Stimulated activated CD4-positive, alpha-beta T cell treated with anti-CD3 and anti-CD28 coated beads, TNF-alpha, amount 100 ng/mL, for 1 hour (primary cell): ENCODE measurements at places on chromosomes 2 and 18.

DNA sequence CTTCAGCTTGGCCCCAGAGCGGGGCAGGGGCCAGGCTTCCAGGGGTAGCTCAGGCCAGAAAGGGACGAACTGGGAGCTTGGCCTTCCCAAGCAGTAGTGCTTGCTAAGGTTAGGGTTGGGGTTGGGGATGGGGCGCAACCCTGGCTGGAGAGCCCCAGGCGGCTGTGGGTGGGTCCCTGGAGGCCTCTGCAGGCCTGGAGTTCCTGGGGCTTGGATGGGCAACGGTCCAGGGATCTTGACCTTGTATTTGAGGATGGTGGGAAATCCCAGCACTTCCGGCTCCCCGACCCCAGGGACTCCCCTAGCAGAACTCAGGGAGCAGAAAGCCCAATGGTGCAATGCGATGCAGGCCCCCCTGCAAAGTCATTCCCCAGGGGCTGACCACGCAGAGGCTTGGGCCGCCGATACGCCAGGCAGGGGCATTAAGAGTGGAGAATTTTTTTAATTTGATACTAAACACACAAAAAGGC, 12.6 kb upstream of the MLPH start:
- DNase-seq: no peak

DNA sequence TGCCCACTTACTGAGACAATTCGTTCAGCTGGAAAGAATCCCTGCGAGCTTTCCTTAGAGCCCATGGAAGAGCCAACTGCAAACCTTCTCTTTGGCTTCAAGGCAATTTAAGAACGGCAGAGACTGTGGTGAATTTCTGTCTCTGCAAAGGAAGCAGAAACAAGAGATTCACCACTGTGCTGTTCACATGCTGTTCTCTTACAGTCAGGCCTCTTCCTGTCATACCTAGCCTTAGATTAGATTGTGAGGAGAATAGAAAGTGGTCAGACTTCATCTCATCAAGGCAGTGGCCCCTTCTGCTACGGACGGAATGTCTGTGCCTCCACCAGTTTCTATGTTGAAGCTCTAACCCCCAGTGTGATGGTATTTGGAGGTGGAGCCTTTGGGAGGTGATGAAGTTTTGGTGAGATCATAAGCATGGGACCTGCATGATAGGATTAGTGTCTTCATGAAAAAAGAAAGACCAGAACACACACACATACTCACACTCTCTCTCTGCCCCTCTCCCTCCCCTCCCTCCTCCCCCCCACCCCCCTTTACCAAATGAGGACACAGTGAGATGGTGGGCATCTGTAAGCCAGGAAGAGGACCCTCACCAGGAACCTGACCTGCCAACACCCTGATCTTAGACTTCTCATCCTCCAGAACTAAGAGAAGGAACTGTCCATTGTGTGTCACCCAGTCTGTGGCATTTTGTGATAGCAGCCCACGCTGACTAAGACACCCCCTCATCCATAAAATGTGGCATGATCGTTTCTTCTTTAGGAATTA, 45.6 kb upstream of the NRP2 start:
- no peak for DNase-seq

DNA sequence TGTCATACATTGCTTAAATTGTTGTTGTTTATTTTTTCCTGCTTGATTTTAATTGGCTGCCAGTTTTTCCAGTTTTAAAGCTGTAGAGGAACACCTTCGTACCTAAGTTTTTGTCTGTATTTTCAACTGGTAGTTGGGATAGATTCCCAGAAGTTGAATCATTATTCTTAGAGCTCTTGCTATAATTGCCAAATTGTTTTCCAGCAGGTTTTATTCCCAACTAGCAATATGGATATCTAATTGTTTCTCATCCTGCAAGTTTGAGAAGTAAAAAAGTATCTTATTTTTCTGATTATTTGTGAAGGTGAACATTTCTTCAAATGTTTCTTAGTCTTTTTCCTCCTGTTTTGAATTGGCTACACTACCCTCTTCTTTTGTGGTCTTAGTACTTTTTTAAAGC, 6.7 kb downstream of the SMARCAL1 start:
- no peak for DNase-seq

DNA sequence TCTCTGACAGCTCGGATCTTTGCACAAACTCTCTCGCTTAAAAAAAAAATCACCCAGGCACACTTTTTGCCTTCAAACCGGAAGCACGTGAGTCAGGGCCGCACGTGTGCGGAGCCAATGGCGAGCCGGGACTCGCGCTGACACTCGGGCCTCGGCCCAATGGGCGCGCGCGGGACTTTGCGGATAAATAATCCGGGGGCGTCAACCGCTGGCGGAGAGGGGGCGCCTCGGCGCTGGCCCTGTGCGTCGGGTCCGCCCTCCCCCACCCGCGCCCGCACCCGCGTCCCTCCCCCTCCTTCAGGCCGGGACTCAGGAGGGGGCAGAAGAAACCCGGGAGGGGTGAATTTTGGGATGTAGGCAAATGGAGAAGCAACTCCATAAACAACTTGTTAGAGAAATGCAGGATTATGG, 319 bp upstream of the EN1 start:
- DNase-seq: no peak

- DNase-seq: no peak
Measured at GRCh38 chr2:163469561-163469962, 266.2 kb downstream of the FIGN start.

- no peak for DNase-seq
Measured at GRCh38 chr2:97702731-97703470, 10.5 kb upstream of the ZAP70 start.

GRCh38 chr2:26612522-26613240, 28.5 kb downstream of the CIB4 start:
- no peak for DNase-seq

DNA sequence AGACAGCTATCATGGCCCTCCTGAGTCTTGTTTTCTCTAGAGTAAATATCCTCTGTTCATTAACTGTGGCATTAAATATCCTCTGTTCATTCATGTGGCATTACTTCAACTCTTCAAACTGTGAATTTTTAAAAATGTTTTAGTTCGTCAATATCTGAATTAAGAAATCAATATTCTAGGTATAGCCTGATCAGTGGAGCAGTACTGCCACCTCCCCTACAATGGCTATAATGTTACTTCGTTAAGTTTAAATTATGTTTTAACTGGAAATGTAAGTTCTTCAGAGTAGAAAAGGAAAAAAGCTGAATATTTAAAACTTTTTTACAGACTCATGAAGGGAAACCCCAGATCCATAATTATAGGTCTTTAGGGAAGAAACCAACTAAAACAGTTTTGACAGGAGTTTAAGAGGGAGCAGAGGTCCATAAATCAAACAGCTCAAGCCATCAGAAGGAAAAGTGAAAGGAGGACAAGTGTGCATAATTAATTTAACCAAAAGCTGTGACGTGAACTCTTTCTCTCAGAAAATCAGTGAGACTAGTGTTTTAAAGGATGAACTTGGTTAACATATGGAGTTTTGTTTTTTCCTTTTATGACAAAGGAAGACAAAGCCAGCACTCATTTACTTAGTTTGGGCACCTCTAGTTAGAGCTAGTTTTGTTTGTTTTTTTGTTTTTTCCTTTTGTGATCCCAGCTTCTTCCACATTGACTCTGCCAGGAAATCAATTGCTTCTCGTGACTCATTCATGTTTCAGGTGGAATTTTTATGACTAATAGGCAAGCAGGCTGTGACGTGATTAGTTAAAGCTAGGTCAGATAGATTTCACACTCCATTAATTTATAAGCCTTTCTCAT, 44.9 kb downstream of the RBBP8 start:
- DNase-seq: no peak

- DNase-seq: no peak
Measured at GRCh38 chr2:154240921-154241379, 369.2 kb downstream of the GALNT13 start.

DNA sequence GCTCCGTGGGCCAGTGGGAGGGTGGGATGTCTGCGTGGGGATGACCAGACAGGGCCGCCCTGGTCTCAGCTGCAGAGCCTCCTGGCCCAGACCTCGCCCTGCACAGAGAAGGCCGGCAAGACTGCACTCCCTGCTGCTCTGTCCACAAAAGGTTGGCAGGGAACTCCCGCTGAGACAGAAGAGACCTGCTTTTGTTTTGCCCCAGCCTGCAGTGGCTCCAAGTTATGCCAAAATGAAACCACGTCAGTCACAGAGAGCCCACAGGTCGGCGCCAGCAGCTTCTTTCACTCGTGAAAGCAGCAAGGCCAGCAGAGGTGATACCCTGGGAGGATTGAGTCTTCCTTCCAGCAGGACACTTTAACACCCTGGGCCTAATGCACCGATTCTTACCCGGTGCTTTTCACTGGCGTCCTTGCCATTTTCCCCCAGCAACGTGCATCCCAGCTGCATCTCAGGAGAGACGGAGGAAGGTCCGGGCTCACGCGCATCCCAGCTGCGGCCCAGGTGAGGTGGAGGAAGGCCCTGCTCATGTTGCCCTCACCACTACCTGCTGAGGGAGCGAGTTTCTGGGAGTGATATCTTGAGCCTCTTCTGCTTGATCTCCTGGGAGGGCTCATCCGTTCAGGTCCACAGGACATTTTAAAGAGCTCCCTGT, 22.1 kb upstream of the CTDP1 start:
- DNase-seq: no peak

DNA sequence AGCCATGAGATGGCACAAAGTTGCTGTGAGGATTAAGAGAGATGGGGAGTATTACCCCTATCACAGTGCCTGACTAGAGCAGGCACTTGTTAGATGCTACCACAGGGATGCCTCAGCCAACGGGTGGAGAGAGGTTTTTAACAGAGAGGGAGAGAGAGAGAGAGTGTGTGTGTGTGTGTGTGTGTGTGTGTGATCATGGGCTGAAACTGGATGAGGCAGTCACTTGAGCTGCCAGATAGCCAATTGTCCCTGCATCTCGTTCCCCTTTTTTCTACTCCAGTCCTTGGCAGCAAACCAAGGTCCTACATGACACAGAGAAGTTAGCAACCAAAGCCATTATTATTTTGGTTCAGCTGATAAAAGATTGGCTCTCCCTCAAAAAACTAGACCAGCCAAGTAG, 3.0 kb downstream of the CD8A start:
- DNase-seq: no peak

DNA sequence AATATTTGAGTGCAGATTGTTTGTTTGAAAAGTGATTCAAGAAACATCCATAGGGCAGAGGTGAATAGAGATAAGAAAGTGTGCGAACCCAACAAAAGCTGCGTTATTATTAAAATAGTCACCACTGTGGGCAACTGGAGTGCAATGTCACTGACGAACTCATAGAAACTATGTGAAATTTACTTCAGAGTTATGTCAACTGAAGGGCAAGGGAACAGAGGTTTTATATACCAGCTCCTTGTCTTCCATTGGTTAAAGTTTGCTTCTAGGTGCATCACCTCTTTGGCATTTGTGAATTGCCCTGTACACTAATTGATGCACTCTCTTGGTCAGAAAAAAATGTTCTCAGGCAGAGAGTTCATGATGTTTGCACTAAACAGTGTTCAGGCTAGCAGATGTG, 110.5 kb upstream of the NYAP2 start:
- DNase-seq: no peak

DNA sequence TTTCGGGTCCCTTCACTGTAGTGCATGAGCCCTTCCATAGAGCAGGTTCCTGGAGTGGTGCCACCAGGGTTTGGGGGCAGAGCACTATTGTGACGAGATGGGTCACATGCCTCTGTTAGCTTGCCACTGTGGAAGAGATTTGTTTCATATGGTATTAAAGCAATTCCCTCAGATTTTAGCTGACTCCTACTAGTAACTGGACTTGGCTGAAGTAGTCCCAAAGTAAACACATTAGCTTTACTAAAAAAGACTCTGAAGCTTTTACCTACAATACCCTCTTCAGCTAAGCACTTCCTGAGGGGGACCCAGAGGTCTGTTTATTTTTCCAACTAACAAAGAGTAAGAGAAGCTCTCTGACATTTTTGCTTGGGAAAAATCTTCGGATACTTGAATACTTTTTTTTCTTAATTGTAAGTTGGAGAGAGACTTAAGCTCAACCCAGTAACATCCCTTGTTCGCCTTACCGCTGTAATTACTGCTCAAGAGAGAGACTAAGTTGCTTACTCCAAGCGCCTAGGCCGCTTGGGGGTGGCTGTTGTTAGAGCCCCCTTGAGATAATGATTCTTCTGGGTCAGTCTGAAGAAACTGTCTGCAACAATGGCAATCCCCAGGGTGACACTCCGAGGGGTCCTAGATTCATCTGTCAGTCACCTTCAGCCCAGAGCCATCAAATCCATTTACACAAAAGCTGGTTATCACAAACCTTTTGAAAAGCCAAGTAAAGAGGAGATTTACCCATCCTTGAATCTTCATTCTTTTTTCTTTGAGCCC, 177.4 kb downstream of the FIGN start:
- no peak for DNase-seq

GRCh38 chr2:207334624-207335371, 169.1 kb upstream of the KLF7 start:
- no peak for DNase-seq

DNA sequence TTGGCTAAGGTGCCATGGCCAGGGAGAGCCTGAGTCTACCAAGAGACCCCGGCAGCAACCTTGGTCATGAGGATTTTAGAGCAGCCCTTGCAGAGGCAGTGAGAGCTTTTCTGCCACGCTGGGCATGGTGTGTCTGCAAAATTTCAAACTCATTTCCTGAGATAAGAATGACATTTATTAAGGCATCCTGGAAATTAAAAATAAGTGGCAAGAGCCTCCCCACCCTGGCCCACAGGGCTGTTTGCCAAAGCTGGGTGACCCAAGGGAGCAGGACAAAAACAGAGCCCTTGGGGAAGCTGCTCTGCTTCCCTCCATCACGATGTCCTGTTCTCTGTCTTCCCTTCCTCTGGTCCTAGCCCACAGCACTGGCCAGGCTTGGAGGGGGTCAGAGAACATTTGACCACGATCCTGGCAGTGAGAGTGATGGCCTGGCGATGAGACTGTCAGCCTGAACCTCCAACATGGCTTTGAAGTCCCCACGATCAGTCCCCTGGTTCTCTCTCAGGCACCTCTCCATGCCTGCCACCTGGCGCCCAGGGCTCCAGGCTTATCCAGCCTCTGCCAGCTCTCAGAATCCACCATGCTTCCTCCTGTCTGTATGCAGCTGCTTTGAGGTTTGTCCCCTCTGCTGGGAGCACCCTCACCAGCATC, 68.9 kb upstream of the RMDN2 start:
- DNase-seq: no peak

DNA sequence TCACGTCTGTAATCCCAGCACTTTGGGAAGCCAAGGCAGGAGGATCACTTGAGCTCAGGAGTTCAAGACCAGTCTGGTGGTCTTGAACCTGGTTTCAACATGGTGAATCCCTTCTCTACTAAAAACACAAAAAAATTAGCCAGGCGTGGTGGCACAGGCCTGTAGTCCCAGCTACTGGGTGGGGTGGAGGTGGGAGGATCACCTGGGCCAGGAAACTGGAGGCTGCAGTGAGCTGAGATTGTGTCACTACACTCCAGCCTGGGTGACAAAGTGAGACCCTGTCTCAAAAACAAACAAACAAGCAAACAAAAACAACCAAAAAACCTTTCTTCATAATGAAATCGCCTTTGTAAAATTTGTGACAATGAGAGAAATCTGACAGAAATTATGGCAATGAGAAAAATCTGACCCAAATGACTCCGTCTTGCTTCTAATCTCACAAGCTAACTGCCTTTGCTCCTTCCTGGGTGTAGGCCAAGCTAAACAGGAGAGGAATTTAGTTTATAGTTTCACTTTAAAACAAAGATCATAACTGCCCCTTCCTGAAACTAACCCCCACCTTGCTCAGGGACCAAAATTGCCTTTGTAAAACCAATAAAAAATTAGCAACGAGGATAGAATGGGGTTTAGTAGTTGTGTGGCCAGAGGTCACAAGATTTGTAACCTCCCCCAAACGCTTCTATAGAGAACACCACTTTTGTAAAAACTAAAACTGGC, 60.7 kb upstream of the KIF5C start:
- no peak for DNase-seq
